Chondrocyte (in vitro differentiated cells): ENCODE measurements at places on chromosomes 3 and 15.

DNA sequence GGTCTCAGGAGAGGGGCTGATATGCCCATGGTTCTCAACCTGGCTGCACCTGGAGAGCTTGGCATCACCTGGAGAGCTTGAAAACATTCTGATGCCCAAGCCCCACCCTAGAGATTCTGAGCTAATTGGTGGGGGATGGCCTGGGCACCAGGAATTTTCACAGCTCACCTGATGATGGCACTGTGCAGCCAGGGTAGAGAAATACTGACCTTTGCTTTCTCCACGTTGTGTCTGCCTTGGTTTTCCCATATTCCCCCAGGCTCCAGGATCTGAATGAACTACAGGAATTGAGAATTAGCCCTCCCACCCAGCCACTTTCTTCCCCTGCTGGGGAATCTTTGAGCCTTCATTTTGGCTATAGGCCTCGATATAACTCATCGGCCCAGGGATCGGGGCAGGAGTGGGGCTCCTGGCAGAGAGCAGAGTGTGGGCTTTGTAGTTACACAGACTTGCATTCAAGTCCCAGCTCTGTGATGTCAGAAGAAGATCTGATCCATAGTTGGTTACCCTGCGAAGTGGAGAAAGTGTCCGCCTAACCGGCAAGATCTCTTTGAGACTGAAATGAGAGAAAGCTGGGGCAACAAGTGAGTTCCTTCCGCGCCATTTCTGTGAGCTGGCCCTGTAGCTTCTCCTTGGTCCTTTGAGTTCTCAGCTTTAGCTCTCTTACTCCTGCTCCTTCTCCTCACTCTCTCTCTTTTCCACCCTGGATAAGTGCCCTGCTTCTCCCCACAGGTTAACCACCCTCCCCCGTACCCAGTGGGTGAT, 33.1 kb upstream of the UBE2Q2 start:
- DNase-seq = no peak

DNA sequence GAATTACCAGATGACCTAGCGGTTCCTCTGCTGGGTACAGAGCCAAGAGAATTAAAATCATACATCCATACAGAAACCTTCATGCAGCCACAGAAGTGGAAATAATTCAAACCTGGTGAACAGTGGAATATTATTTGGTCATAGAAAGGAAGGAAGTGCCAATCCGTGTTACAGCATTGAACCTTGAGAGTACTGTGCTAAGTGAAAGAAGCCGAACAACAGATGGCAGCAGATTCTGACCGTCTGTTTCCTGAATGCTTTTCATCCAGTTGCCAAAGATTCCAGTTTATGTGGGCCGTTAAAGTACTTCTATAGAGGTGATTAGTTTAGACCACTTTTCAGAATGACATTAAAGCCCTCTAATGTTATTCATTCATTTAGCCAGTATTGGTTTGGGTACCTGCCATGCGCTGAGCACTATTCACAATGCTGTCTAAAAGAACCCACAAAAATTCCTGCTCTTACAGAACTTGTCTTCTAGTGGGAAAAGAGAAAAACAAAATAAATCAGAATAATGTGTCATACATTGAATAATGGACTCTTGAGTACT, 45.8 kb upstream of the SENP5 start:
- DNase-seq = no peak

DNA sequence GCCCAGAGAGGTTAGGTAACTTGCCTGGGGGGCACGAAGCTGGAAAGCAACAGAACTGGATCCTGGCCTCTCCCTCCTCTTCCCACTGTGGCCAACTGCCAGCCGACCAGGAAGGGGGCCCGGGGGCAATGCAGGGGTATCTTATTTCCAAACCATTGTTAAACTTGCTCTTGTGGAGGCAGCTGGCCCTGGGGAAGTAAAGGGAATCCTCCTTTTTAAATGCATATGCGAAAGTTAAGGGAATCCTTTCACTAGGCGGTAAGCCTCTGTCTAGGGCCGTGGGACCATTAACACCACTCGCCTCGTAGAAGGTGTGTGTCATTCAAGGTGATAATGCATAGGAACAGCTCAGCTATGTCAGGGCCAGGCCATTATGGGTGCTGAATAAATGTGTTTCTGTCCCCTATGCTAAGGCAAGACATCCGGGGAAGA, 68.6 kb downstream of the ST6GAL1 start:
- DNase-seq = no peak

GRCh38 chr3:194133661-194134230, 2.2 kb upstream of the HES1 start:
- no peak for DNase-seq

- no peak for DNase-seq
These were observed 73.5 kb downstream of the CEMIP start for GRCh38 chr15:80852676-80853075.

DNA sequence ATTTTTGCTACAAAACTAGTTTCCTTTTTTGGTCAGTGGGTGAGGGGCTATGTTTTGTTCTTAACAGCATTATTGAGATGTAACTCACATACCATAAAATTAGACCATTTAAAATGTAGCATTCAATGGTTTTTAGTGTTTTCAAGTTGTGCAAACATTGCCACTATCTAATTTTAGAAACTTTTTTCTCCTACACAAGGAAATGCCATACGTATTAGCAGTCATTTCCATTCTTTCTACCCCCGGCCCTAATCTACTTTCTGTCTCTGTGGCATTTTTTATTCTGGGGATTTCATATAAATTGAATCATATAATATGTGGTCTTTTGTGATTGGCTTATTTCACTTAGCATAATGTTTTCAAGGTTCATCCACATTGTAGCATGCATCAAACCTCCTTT, 55.0 kb upstream of the TIPARP start:
- no peak for DNase-seq

DNA sequence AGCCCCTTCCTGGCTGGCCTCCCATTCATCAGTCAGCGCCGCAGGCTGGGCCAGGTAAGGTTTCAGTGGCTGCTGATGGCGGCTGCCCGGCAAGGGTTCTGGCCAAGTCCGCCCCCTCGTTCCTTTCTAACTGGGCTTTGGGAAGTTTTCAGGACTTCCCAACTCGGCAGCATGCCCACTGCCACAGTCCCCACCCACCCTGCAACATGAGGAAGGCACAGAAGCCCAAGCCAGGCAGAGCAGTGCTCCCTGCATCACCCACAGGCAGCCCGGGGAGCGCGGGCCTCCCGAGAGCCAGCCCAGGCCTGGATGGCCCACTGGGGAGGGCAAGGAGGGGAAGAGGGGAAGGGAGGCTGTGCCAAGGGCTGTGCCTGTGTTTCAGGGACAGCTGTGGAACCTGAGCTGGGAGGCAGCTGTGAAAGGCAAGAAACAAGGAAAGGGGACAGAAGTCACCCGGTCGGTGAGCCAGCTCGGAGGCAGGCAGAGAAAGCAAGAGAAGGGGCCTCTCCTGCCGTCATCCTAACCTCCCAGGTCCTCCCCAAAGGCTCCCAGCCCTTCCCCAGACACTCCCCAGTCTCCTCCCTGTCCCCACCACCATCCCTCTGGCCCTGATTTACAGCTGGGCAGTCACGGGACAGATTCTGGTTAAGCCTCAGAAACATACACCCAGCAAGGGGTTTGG, 73.9 kb downstream of the CPN2 start:
- peak; percentile 76 for DNase-seq

DNA sequence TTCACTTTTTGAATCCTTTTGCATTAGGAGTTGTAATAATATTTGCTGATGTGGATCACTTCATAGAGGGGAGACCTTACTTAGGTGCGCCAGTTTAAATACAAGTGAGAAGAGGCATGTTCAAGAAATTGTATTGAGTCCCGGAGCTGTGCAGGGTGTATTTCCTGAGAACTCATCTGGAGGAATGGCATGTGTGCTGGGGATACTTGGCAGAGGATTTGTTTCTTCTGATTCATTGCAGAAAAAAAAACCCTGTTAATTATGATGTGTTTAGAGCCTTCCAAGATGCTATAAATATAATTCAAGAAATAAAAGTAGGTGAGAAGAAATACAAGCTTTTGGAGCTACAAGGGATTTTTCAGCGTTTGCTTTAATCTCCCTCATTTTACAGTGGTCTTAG, 97.6 kb downstream of the TPRG1 start:
- DNase-seq = no peak

DNA sequence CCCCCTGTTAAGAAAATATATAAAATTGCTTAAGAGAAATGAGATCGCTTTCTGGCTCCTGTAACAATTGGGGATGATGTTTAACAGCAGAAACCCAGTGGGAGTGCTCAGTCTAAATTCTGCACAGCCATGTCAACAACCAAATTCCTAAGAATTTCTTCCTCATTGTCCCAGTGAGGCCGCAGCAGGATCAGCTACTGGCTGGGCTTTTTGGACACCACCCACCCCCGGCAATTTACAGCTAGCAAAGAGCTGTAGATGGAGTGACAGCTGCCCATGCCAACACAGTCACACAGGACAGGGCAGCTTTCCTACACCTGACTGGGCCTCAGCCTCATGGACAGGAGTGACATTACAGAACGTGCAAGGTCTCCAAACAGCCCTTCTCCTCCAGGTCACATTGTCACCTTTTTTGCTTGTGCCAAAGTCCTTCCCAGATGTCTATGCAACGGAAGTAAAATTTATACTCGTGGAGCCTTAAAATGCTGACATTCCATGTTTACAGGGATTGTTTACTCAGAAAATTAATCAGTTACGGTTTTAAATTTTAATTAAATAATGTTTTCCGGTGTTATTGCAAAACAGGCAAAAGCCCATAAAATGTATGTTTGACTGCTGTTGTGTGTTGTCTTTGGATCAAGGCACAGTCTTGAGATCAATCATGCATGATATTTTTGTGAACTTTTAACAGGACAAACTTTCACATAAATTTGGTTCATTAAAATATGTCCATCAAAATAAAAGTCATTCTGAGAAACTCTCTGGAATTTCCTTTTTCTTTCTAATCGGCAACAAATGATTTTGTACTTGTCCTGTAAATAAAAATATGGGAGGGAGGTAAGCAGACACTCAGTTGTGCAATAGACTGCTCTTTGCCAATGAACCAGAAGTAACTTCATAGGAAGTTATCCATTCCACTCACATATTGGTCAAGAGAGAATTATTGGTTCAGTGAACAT, 943.2 kb downstream of the MCTP2 start:
- DNase-seq = no peak

GRCh38 chr15:52652286-52652685, 26.9 kb downstream of the ATOSA start:
- DNase-seq = no peak

GRCh38 chr3:134427400-134428111, 53.3 kb upstream of the AMOTL2 start:
- peak; percentile 94 for DNase-seq

- DNase-seq = no peak
These were observed 28.8 kb downstream of the CYP8B1 start for GRCh38 chr3:42846685-42847522.

DNA sequence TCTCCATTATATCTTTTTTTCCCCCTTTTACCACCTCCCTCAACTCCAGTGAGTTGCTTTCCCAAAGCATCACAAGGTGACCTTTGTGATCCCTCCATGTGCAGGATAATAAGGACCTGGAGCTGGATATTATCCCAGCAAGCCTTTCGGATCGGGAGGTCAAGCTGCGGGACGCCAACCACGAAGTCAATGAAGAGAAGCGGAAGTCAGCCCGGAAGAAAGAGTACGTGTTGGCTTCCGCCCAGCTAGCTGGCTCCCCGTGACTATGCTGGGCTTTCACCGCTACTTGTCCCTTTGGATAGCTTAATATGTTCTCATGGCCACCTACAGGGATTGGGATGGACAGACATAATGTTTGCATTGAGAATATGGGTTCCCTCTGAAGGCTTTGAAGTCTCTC, 273.7 kb upstream of the UMPS start:
- no peak for DNase-seq

- DNase-seq = no peak
These were observed 40.0 kb downstream of the TKT start for GRCh38 chr3:53215816-53216215.
